Activated naive CD4-positive, alpha-beta T cell treated with anti-CD3 and anti-CD28 coated beads, Interleukin-2, amount 10 ng/mL, durations not matched to agents 5 hours and 36 hours (primary cell): ENCODE measurements at places on chromosomes 4 and X. TPM values are rescaled to one million over a fixed set of nuclear protein-coding genes. Genes with fewer than 3 reads are reported as not detected.

Gene SPANXC
- total RNA-seq, result not detected

Gene SULT1B1
- total RNA-seq, result 6.7 TPM

Gene TMEM144
- not detected for total RNA-seq

Gene CNKSR2
- 8.9 TPM for total RNA-seq

Gene CENPE
- total RNA-seq, result 42.8 TPM

Gene SAGE1
- total RNA-seq, result not detected

Gene PLP1
- total RNA-seq, result not detected

Gene PRR32
- total RNA-seq, result not detected

Gene GPC3
- total RNA-seq, result 1.1 TPM

Gene TCEAL2
- 0.25 TPM for total RNA-seq

Gene FRMPD3
- not detected for total RNA-seq

Gene UNC5C
- not detected for total RNA-seq

Gene SORCS2
- total RNA-seq, result not detected

Gene AREG
- total RNA-seq, result not detected

Gene SUPT20HL2
- total RNA-seq, result not detected

Gene MAGEA11
- total RNA-seq, result not detected

Gene DMRTC1
- not detected for total RNA-seq

Gene SYP
- 1.4 TPM for total RNA-seq

Gene NSG1
- 9.6 TPM for total RNA-seq

Gene CCNG2
- 37.6 TPM for total RNA-seq

Gene FHDC1
- total RNA-seq, result 0.05 TPM

Gene MAGED4B
- 0.34 TPM for total RNA-seq

Gene ASMT
- total RNA-seq, result not detected

Gene TRPC3
- 0.68 TPM for total RNA-seq

Gene XAGE2
- total RNA-seq, result not detected

Gene STPG2
- not detected for total RNA-seq

Gene PLAC8
- 533 TPM for total RNA-seq

Gene CHIC2
- 21.5 TPM for total RNA-seq

Gene ARMCX1
- 0.30 TPM for total RNA-seq

Gene NUDT10
- 0.35 TPM for total RNA-seq

Gene ARHGEF6
- 90.6 TPM for total RNA-seq

Gene SLC26A1
- total RNA-seq, result 0.18 TPM

Gene DACH2
- total RNA-seq, result not detected

Gene MAGEA3
- total RNA-seq, result not detected

Gene GPR82
- not detected for total RNA-seq

Gene DCAF8L2
- not detected for total RNA-seq

Gene LRIT3
- 0.19 TPM for total RNA-seq

Gene PPEF2
- 0.12 TPM for total RNA-seq

Gene COL25A1
- total RNA-seq, result 0.07 TPM

Gene MMRN1
- total RNA-seq, result 0.96 TPM

Gene TLR10
- 0.15 TPM for total RNA-seq

Gene PNMA6F
- not detected for total RNA-seq

Gene SSX4
- not detected for total RNA-seq

Gene F9
- not detected for total RNA-seq

Gene WDR17
- 0.39 TPM for total RNA-seq
